ENCODE measurements at places on chromosomes 4 and X. TPM values are rescaled to one million over a fixed set of nuclear protein-coding genes. Genes with fewer than 3 reads are reported as not detected.

RNF175 gene
- total RNA-seq = not detected

DNA sequence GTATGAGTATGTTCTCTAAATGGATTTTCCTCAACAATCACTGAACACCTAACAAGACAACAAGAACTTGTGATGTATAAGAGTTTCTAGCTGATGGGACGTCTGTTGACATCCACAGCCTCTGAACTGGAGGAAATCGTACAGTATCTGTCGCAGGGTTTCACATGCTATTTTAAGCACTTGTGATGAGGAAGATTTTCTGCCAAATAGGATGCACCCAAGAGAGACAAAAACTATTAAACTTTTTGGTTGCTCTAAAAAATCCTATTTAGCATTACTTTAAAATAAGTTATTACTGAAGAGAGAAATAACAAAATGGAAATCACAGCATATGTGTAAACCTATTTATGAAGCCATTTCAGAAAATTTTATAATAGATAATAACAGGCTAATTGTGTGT is 356.1 kb upstream of the SLC7A11 start:
- no peak for DNase-seq
- peaks cover 8% of the 10 kb centered on the region for H3K4me1 ChIP-seq
- H3K4me3 ChIP-seq = no peak overlapping the region
- H3K27me3 ChIP-seq = no peaks in the 10 kb centered on the region

DNA sequence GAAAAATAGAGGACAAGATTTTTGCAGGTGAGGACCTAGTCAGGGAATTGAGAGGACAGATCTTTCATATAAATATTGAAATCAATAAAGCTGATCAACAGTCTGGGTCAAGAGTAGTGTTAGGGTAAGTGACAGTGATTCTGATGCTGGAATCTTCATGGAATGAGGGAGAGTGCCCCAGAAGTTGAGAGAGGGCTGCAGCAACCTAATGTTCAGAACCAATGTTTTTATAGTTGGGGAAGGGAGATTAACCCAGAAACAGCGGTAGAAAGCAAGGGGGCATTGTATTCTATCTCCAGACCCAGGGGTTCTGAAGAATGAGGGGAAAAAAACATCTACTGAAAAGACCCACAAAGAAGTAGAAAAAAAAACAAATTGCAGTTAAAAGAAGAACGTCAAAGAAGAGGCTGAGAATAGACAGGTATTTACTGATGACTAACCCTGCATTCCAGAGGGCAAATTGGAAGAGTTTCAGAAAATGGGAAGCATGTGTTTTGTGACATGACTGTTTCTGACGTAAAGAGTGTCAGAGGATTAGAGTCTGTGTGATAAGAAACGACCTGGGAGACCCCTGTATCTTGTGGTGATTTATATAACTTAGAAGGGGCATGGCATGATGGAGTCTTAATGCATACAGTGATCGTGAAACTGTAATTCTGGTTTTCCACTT is 819.6 kb upstream of the EPHA5 start:
- H3K27me3 ChIP-seq = no peaks in the 10 kb centered on the region
- no peaks in the 10 kb centered on the region for H3K4me1 ChIP-seq
- H3K36me3 ChIP-seq = no peaks in the 10 kb centered on the region
- DNase-seq = no peak
- no peak overlapping the region for H3K27ac ChIP-seq

- H3K4me3 ChIP-seq = no peak overlapping the region
- no peak overlapping the region for H3K27ac ChIP-seq
- H3K36me3 ChIP-seq = no peaks in the 10 kb centered on the region
- no peaks in the 10 kb centered on the region for H3K4me1 ChIP-seq
- no peaks in the 10 kb centered on the region for H3K27me3 ChIP-seq
Measured at GRCh38 chr4:184122631-184123408, 94.9 kb downstream of the ENPP6 start.

Data from stomach (tissue), 19 donors.